ENCODE measurements at places on chromosomes 3 and 15.

DNA sequence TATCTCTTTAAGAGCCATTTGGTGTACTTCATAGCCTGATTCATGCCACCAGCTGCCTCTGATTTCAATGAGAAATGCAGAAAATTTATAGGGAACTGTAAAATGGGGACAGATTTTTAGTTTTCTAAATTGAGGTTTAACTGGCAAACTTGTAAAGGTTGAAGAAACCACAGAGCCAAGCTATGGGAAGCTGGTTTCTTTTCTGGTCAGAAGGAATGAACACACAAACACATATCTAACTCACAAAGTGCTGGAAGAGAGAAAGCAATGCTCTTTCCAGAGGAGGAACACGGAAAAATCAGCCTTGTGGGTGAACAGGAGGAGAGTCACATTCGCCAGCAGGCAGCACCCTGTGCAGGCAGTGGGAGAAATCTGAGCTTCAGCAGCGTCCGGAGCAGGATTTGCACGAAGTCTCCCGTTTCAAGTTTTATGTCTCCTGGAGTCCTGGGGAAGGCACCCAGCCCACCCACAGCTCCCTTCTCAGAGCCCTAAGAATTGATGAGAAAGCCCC lies 481 bp downstream of the MASP1 start:
- no peak for DNase-seq

DNA sequence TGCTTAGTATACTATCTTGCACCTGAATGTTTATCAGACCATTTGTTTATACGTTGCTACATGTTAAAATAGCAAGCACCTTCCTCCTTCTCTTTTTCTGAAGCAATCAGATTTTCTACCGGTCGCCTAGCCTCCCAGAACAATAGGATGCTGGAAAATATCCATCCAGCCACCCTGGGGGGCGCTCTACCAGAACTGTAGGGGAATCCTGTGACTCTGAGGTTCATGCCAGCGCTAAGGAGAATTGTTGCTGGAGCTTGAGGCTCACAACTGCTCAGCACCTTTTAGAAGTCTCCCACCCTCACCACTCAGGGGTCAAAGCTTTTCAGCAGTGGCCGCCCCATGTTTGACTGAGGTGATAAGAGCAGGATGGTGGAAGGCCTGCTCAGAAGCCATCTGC lies 27.5 kb downstream of the SQOR start:
- no peak for DNase-seq

- no peak for DNase-seq
These were observed 358.5 kb downstream of the ZNF385D start for GRCh38 chr3:21392526-21392925.

DNA sequence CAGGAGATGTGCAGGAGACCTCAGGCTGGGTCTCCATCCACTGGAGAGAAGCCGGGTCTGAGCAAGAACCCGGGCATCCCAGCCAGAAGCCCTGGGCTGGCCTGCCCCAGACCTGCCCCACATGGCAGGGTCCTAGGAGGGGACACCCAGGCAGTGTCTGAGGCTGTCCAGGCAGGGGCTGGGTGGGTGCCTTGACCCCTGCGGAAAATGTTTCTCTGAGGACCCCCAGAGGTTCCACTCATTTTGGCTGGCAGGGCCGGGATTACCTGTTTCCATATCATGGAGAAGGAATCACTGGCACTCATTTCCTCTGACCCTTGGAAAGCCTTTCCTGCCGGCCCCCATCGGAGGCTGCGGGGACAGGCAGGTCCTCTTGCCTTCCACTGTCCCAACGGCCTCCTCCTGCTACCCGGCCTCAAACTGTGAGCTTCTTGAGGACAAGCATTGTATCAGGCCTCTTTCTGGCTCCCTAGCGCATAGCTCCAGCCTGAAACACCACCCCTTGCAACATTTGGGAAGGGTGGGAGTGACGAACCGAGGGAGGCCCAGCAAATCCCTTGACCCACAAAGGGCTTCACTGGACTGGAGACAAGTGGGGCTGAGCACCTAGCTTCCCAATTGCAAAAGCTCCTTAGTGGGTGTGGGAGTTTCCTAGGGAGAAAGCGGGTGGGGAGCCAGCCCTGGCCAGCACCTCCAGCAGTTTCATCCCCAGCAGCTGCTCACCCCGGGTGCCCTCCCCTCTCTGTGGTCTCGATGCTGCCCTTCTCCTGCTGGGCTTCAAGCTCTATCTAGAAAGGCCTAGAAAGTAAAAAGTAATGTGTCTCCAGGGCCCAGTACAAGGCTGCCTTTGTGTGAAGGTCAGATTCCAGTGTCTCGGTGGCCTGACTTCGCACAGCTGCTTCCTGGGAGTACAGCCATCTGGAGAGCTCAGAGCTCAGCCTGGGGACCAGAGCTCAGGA lies 29.7 kb downstream of the ACSBG1 start:
- no peak for DNase-seq

GRCh38 chr3:115788921-115789470 lies 165.7 kb downstream of the GAP43 start:
- DNase-seq, result no peak

- no peak for DNase-seq
These were observed 233.9 kb downstream of the BBX start for GRCh38 chr3:107756649-107757048.

- no peak for DNase-seq
These were observed 7.5 kb upstream of the LOXL1 start for GRCh38 chr15:73918784-73919183.

DNA sequence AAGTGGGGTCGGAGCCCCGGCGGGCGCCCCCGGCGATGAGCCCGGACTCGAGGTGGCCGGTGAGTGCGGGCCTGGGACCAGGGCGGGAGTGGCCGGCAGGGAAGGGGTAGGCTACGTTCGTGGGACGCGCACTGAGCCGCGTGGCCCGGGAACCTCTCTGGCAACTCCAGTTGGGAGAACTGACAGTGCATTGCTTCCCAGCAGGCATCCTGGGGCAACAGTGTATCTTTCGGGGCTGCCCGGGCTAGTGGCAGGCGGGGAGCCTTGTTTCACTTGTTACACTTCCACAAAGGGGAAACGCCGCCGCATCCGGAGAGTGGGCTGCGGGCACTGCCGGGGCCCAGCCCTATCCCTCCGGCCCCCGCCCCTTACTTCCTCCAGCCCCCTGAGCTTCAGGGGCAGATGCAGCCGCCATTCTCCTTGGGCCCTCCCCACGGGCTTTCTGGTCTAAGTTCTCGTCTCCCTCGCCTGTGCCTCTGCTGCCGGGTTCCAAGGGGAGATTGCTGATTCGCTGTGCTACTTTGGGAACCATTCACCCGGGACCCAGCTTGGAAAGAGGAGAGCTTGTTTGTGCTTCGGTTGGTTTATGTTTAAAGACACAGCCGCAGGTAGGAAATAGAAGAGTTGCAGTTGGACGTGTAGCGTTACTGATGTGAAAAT lies 675 bp downstream of the BRPF1 start:
- peak; percentile 41 for DNase-seq

DNA sequence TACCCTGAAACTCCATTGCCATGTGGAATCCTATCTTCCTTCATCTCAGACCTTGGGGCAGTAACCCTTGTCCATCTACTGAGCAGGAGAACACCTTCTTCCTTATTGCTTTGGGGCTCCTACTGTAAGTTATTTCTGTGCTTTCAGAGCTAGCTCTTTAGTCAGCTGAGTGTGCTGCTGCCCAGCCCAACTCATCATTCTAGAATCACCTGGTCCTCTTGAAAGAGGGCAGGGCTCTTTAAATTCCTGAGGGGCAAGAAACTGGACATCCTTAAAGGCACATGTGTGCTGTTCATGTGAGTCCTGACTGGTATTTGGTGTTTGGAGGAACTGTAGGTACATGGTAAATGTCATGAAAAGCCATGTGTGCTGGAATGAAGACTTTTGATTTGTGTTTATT lies 140.9 kb downstream of the ARNT2 start:
- no peak for DNase-seq

DNA sequence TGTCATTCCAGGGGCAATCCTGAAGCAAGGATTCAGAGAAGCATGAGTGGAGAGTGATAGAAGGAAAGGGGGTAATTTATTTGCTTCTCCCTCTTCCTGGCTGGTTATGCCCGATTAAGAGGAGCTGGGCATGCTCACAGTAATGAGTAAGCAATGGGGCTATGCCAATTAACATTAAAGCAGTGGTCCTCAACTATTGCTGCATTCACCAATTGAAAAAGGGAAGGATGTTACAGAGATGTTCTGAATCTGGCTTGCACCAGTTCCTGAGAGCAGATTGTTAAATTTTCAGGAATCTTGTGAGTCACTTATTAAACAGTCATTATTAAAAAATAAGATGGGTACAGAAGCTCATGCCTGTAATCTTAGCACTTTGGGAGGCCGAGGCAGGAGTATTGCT lies 85.9 kb upstream of the ZBTB20 start:
- DNase-seq, result no peak

DNA sequence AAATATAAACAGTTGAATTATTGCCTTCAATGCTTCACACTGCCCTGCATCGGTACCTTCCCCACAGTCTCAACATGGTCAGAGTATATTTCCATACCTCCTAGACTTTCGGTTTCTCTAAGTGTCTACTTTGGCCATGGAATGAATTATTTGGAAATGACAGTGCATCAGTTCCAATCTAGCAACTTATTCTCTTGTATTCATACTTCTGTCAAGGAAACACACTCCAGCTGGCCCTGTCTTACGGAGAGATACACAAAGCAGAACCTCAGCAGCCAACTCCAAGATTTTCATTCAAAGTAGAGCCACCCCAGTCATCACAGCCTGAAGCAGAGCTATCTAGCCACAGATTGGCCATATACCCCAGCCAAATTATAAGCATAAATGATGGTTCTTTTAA lies 518.4 kb upstream of the UBE2E2 start:
- no peak for DNase-seq

DNA sequence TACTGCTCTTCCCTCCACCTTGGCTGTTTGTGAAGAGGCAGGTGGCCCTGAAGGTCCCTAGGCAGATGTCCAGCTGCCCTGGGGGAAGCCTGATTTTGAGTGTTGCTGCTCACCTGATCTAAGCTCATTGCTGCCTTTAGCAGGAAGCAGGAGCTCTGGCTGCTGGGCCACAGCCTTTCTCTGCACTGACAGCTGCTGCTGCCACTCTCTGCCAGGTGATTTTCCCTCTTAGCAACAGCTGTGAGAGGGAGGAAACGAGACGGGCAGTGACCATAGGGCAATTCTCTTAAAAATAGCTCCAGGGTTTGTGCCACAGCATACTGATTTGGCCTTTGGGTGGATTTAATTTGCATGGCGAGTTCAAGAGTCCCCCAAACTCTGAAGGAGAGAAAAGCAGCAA lies 415.8 kb upstream of the SEMA6D start:
- no peak for DNase-seq
